ENCODE measurements at places on chromosomes 7 and 10.

DNA sequence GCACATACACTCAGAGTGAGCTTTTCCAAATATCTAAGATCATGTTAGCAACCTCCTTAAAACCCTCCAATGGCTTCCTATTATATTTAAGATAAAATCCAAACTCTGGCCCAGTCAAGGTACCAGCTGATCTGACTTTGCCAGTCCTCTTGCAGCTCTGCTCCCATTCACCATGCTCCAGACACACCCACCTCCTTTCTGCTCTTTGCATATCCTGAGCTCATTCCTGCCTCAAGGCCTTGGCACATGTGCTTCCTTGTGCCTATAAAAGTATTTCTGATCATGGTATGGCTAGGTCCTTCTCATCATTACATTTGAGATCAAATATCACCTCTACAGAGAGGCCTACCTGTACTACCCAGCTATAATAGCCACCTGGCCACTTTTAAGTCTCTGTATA is 27.5 kb downstream of the XPNPEP1 start:
- no peak for DNase-seq

DNA sequence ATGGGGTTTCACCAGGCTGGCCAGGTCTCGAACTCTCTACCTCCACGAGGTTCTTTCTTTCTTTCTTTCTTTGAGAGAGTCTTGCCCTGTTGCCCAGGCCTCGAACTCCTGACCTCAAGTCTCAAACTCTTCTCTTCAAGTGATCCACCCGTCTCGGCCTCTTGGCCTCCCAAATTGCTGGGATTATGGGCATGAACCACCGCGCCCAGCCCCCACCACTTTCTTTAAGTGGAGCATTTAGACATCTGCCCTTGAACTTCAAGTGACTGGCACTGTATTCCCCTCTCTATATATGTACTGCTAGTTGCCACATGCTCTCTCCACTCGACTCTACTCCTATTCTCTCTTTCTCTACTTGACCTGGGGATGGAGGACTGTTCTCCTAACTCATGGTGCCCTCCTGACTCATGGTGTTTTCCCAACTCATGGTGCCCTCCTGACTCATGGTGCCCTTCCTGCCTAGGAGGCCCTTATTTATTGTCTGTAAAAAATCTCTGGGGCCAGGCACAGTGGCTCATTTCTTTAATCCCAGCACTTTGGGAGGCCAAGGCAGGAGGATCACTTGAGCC is 19.3 kb upstream of the ACHE start:
- DNase-seq: no peak

DNA sequence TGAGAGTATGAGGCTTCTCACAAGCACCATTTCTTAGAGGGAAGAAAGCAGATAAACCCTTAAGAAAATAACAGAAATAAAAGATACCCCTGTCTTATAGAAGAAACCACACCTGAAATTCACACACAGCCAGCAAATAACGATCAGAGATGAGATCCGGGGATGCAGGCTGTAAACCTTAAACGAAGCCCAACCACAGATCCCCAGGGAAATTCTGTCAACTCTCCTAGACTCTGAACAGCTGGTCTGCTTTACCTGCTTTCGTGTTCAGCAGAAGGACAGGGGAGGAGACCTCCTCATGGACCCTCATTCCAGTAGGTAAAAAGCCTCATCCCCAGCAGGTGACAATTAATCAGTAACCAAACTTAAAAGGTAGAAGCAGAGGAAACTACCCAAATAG is 45.0 kb downstream of the VOPP1 start:
- DNase-seq: no peak

GRCh38 chr10:35225204-35225603 is 98.6 kb downstream of the CREM start:
- DNase-seq: no peak

- no peak for DNase-seq
These were observed 137.1 kb downstream of the OAT start for GRCh38 chr10:124281666-124282065.

DNA sequence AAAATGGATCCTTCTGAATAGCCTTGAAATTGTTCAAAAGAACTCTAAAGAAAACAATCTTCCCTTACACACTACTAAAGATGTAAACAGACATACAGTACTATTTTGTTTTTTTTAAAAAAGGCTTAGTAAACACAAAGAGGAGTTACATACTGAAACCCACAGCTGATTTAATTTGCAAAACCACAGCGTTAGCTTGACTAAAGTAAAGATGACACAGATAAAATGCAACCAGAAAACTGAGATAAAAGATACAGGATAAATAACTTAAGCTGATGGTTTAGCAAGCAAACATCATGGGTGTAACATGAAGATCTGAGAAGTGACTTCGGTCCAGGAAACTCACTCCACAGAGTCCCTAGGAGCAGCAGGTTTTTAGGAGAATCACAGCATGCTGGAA is 21.8 kb downstream of the PRKCQ start:
- no peak for DNase-seq
